ENCODE measurements at places on chromosomes 13 and 19.

GRCh38 chr13:34038541-34039068 is 220.7 kb downstream of the RFC3 start:
- no peak for DNase-seq

DNA sequence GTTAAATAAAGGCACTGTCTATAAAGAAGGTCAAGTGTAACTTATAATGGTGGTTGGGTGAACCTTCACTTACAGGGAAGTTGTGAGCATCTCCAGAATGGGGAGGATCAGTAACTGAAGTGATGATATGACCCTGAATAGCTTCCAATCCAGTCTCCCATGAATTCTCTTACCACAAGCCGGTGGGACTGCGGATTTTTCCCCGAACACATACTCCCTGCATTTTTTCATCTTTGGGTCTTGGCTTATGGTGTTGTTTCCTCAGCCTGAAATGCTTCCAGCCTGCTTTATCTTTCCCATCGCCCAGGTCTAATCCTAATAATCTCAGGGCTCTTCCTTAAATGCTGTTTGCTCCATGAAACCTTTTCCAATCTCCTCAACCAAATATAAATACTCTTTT is 2.0 kb upstream of the CSNK1A1L start:
- no peak for DNase-seq

DNA sequence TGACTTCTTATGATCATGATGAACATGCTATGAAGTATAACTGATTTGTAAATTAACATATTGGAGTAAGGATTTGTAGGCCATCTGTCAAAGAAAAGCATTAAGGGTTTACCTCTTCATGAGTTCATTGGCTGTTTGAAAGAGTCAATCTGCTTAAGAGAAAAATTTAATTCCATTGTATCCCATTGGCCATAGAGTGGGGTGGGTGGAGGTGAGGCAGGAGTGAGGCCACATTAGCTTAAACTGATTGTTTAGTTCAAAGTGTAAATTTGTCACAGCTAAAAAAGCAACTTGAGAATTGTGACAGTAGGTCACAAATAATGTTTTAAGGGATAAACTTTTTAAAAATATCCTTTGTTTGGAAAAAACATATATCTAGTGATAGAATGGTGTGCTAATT is 11.4 kb downstream of the GPR180 start:
- no peak for DNase-seq

- no peak for DNase-seq
Measured at GRCh38 chr13:91214031-91214430, 133.5 kb upstream of the MIR17HG start.

DNA sequence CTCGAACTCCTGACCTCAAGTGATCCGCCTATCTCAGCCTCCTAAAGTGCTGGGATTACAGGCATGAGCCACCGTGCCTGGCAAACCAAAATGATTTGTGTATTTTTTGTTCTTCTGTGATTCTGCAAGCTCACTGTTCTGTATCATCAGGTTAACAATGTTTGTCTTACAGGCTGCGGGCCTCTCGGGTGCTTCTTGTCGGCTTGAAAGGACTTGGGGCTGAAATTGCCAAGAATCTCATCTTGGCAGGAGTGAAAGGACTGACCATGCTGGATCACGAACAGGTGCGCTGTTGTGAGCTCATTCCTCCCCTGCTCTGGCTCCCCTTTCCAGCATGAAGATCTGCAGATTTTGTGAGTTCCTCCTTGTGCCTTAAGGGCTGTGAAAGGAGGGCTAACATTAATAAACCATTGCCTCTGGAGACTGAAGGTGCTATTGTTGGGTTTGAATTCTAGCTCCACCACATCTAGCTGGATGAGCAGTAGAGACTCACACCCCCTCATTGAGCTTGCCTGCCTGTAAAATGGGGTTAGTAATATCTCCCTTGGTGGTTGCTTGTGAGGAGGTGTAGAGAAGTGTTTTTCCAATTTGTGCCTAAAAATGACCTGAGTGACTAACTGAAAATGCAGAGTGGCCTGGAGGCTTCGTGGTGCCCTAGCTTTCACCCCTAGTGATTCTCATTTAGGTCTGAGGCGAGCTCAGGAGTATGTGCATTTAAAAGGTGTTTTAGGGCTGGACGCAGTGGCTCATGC is 12.9 kb downstream of the SAE1 start:
- no peak for DNase-seq
